ENCODE measurements at places on chromosomes 5 and 9. TPM values are rescaled to one million over a fixed set of nuclear protein-coding genes. Genes with fewer than 3 reads are reported as not detected.

Gene GPX3
- total RNA-seq: 93.2 TPM

Gene MEIKIN
- total RNA-seq: not detected

Gene TTC23L
- total RNA-seq: 7.1 TPM

Gene RALGPS1
- total RNA-seq: 23.3 TPM

Gene FOXD4L5
- total RNA-seq: 0.37 TPM

Gene PCDHGA1
- not detected for total RNA-seq

Gene BTNL8
- not detected for total RNA-seq

Gene RFK
- 24.4 TPM for total RNA-seq

Gene MCIDAS
- 1.1 TPM for total RNA-seq

Gene SGCD
- total RNA-seq: not detected

Gene TAL2
- not detected for total RNA-seq

Gene DPYSL3
- total RNA-seq: 0.40 TPM

Gene SLC6A19
- total RNA-seq: not detected

Gene ATG12
- total RNA-seq: 48.7 TPM

Gene PLAC8L1
- total RNA-seq: not detected

Gene KLF9
- 9.2 TPM for total RNA-seq

- no peak overlapping the region for H3K27ac ChIP-seq
- H3K27me3 ChIP-seq: no peaks in the 10 kb centered on the region
- DNase-seq: no peak
- H3K36me3 ChIP-seq: no peaks in the 10 kb centered on the region
- no peak overlapping the region for H3K4me3 ChIP-seq
These were observed 309.9 kb downstream of the MAT2B start for GRCh38 chr5:163815240-163815791.

- no peak overlapping the region for H3K4me3 ChIP-seq
- no peak for DNase-seq
- no peaks in the 10 kb centered on the region for H3K36me3 ChIP-seq
- no peaks in the 10 kb centered on the region for H3K4me1 ChIP-seq
- no peak overlapping the region for H3K27ac ChIP-seq
These were observed 89.7 kb downstream of the DAP start for GRCh38 chr5:10671041-10672008.

GRCh38 chr9:69254223-69254622 is 70.8 kb upstream of the ENTREP1 start:
- H3K36me3 ChIP-seq: peaks cover 24% of the 10 kb centered on the region
- no peak overlapping the region for H3K27ac ChIP-seq
- H3K4me3 ChIP-seq: no peak overlapping the region
- H3K27me3 ChIP-seq: no peaks in the 10 kb centered on the region

DNA sequence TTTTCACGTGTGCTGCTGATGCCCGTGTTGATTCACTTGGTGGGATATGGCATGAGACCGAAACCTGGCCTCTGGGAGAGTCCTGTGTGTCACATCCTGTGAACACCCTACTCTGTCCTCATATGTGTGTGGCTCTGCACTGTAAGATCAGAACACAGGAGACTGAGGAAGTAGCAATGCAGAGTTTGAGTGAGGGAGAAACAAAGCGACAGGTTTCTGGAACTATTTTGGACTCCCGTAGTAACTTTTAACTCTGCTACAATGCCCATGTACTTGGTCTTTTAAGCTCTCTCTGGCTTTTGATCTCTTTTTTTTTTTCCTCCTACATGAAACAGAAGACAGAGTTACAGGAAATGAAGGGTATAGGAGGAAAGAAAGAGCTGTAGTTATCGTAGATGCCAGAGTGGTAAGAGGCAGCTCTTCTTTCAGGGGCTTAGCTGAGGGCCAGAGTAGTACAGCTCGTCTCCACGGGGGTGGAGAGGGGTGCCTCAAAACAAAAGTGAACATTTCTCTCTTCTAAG is 26.6 kb downstream of the GRAMD2B start:
- no peak for DNase-seq
- H3K36me3 ChIP-seq: no peaks in the 10 kb centered on the region
- no peaks in the 10 kb centered on the region for H3K27me3 ChIP-seq
- peaks cover 17% of the 10 kb centered on the region for H3K4me1 ChIP-seq
- no peak overlapping the region for H3K4me3 ChIP-seq

DNA sequence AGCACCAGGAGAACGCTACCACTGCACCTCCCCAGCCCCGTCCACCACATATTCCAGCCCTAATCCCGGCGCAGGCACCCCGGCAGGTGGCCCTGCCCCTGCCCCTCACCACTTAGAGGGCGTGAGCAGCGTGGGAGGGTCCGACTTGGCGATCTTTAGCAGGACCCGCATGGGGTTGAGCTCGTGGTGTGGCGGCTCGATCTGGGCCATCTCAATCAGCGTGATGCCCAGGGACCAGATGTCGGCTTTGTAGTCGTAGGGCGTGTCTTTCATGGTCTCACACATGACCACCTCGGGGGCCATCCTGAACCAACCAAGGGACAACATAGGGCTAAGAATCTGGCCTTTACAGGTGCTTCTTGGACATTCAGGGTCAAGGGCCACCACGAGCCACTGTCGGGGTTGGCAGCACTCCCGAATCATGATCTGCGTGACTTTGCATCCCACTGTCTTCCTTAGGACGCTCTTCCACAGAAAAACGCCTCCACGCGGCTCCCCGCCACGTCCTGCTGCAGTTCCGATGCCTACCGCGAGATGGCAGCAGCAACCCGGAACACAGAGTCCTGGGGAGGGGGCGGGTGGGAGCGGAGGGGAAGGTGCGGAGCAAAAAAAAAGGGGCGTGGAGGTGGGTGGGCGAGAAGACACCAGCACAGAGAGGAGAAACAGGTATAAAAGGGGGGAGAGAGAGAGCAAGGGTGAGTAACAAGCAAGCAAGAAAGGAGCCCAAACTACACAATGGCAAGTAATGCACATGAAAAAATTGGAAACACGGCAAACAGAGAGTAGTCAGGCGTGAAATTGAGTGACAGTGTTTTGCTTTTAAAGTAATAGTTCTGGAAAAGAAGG is 81.3 kb downstream of the STK10 start:
- H3K36me3 ChIP-seq: no peaks in the 10 kb centered on the region
- peaks cover 27% of the 10 kb centered on the region for H3K4me1 ChIP-seq
- peak overlapping the region; percentile 29 for H3K4me3 ChIP-seq
- H3K27me3 ChIP-seq: no peaks in the 10 kb centered on the region

GRCh38 chr9:117424291-117424690 is 9.4 kb upstream of the ASTN2 start:
- DNase-seq: no peak
- H3K4me3 ChIP-seq: no peak overlapping the region
- H3K27ac ChIP-seq: no peak overlapping the region
- H3K4me1 ChIP-seq: no peaks in the 10 kb centered on the region
- no peaks in the 10 kb centered on the region for H3K36me3 ChIP-seq
- H3K27me3 ChIP-seq: peaks cover 7% of the 10 kb centered on the region

GRCh38 chr5:86360801-86361200 is 256.9 kb upstream of the COX7C start:
- no peaks in the 10 kb centered on the region for H3K4me1 ChIP-seq
- no peak for DNase-seq

- H3K27me3 ChIP-seq: no peaks in the 10 kb centered on the region
- DNase-seq: no peak
- H3K4me3 ChIP-seq: no peak overlapping the region
- no peaks in the 10 kb centered on the region for H3K36me3 ChIP-seq
These were observed 123.0 kb downstream of the LHX2 start for GRCh38 chr9:124134526-124134925.

GRCh38 chr5:54492178-54492577 is 25.4 kb upstream of the SNX18 start:
- no peak for DNase-seq
- no peak overlapping the region for H3K27ac ChIP-seq
- H3K27me3 ChIP-seq: peaks cover 8% of the 10 kb centered on the region
- H3K36me3 ChIP-seq: no peaks in the 10 kb centered on the region

- no peak for DNase-seq
- H3K36me3 ChIP-seq: no peaks in the 10 kb centered on the region
- no peak overlapping the region for H3K27ac ChIP-seq
These were observed 217.6 kb downstream of the TMEM167A start for GRCh38 chr5:82859451-82860140.

DNA sequence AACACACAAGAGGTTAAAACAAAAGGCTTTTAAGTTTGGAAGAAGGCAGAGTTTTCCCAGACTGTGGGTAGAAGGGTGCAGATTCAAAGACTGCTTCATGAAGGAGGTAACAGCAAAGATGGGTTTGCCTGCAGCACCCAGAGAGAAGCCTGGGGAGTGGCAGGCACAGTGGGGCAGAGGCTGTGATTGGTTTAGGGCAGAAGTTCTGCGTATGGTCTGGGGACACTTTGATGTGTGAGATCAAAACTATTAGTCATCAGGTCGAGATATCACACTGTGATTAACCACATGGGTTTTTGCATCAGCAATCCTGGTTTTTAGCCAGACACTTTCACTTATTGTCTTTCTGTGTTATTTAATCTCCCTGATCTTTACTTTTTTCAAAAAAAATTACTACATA is 188.8 kb upstream of the GLRA1 start:
- no peaks in the 10 kb centered on the region for H3K36me3 ChIP-seq
- no peak overlapping the region for H3K27ac ChIP-seq
- no peak for DNase-seq
- no peak overlapping the region for H3K4me3 ChIP-seq
- no peaks in the 10 kb centered on the region for H3K4me1 ChIP-seq
- H3K27me3 ChIP-seq: no peaks in the 10 kb centered on the region

GRCh38 chr9:97740848-97741821 is 44.0 kb upstream of the XPA start:
- DNase-seq: no peak
- H3K27me3 ChIP-seq: no peaks in the 10 kb centered on the region
- no peak overlapping the region for H3K4me3 ChIP-seq
- no peaks in the 10 kb centered on the region for H3K36me3 ChIP-seq

DNA sequence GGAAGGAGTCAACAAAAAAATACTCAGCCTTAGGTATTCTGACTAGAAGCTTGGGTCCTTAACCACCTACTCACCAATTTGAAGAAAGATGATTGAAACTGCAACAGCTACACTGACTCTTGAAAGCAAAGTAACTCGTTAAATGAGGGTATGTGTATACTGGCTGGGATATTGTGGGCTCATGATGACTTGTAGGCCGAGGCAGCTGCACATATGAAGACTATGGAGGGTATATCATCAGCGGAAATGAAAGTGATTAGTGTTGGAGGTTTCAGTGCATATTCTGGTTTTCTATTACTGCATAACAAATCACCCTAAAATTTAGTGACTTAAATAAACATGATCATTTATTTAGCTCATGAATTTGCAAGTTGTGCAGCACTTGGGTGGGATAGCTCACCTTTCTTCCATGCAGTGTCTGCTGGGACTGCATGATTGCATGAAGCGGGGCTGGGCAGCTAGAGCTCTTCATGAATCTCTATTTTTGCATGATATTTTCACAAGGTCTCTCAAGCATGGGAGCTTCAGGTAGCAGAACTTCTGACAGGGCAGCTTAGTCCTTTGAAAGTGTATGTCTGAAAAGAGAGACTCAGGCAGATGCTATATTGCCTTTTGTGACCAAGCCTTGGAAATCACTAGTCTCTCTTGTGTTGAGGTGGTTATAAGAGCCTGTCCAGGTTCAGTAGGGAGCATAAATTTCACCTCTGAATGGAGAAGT is 96.1 kb upstream of the CDKN2B start:
- H3K4me3 ChIP-seq: no peak overlapping the region
- H3K27ac ChIP-seq: peak overlapping the region; percentile 94
- H3K27me3 ChIP-seq: no peaks in the 10 kb centered on the region
- peaks cover 52% of the 10 kb centered on the region for H3K4me1 ChIP-seq
- H3K36me3 ChIP-seq: peaks cover 4% of the 10 kb centered on the region

DNA sequence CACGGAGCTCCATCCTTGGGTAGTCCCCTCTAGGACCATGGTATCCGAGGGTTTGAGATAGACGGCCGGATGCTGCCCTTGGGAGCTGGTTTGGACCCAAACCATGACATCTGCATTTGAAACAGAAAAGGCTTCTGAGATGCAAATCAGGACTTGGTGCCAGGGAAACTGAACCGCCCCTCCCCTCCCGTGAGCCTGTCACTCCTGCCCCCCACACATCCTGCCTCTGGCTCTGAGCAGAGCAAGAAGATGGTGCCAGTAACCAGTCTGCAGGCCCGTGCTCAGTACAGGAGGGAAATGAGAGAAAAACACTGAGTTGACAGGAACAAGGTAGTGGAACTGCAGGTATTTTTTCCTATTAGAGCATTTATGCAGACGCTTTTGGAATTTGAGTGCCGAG is 18.6 kb downstream of the ARPC5L start:
- H3K4me3 ChIP-seq: no peak overlapping the region
- H3K27me3 ChIP-seq: no peaks in the 10 kb centered on the region
- DNase-seq: no peak
- H3K36me3 ChIP-seq: no peaks in the 10 kb centered on the region

DNA sequence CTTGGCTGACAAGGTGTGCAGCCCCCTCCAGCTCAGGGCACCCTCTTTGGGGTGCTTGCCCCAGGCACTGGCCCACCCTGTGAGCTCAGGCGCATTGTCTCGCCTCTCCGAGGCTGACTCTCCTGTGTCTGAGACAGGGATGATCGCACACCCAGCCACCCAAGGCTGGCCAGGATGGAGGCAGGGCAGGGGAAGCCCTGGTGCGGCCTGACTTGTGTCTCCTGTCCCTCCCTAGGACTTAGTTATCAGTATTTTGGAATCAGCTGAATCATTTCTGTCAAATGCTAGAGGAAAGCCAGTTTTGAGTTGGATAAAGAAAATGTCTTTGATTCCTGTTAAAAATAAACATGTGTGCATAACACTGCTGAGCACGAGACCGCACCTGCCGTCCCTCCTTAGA is 2.5 kb upstream of the DBH start:
- H3K4me3 ChIP-seq: no peak overlapping the region
- peaks cover 96% of the 10 kb centered on the region for H3K27me3 ChIP-seq
- H3K36me3 ChIP-seq: no peaks in the 10 kb centered on the region
- DNase-seq: no peak
- H3K4me1 ChIP-seq: no peaks in the 10 kb centered on the region
- H3K27ac ChIP-seq: no peak overlapping the region

DNA sequence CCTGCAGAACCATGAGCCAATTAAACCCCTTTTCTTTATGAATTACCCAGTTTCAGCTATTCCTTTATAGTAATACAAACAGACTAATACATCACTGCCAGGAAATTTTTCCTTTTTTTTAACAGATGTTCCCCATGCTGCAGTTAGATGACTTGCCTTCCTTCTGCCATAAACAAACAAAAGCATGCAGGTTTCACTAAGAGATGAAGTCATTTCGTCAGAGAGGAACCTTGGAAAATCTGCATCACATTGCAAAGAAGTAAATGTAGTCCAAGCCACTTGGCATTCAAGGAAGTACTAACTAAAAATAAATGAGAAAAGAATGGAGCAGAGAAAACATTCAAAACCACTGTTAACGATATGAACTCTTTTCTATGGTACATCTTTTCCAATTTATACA is 194.1 kb upstream of the EFNA5 start:
- DNase-seq: no peak
- no peak overlapping the region for H3K27ac ChIP-seq
- H3K4me1 ChIP-seq: peaks cover 9% of the 10 kb centered on the region
- no peaks in the 10 kb centered on the region for H3K27me3 ChIP-seq
- no peak overlapping the region for H3K4me3 ChIP-seq

- no peaks in the 10 kb centered on the region for H3K27me3 ChIP-seq
- no peak overlapping the region for H3K4me3 ChIP-seq
- no peaks in the 10 kb centered on the region for H3K36me3 ChIP-seq
- peak; percentile 71 for DNase-seq
These were observed 634.8 kb upstream of the FAM174A start for GRCh38 chr5:99900302-99900852.

Data from PC-9 (cell line).